ENCODE measurements at places on chromosomes 13 and 19. TPM values are rescaled to one million over a fixed set of nuclear protein-coding genes. Genes with fewer than 3 reads are reported as not detected.

DNA sequence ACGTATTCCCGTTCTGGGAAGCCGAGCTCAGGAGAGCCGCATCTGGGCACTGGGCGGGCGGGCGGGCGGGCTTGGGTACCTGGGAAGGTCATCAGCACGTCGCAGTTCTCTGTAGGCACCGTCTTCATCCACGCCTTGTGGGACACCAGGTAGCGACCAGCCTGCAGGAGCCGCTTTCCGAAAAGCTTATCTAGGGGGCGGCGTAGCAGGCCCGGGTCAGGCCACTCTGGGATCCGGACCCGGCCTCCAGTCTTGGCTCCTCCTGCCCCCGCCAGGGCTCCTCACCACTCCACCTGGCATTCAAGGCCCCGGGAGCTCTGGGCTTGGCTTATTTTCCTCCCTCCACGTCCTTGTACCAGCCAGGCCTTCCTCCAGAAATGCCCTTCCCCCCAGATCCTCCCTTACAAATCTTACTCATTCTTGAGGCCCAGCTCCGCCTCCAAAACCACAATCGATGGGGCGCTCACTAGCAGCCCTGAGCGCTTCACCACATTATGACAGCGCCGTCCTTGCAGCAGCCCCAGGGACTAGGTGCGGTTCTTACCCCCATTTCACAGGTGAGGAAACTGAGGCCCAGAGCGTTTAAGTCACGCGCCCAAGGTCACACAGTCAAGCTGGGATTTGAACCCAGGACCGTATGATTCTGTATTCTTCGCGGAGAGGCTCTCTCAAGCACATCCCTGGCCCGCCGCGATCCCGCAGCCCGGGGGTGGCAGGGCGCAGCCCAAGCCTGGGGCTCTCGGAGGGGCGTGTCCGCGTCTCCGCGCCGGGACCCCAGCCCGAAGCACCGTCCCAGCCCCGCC is 843 bp downstream of the ANO8 start:
- H3K4me3 ChIP-seq: peak overlapping the region; percentile 92
- peaks cover 23% of the 10 kb centered on the region for H3K4me1 ChIP-seq
- no peak for DNase-seq
- H3K36me3 ChIP-seq: peaks cover 2% of the 10 kb centered on the region
- no peaks in the 10 kb centered on the region for H3K27me3 ChIP-seq

GRCh38 chr19:33797802-33798671 is 1.4 kb downstream of the KCTD15 start:
- DNase-seq: no peak
- peaks cover 6% of the 10 kb centered on the region for H3K27me3 ChIP-seq
- H3K36me3 ChIP-seq: no peaks in the 10 kb centered on the region
- H3K4me1 ChIP-seq: peaks cover 6% of the 10 kb centered on the region
- H3K4me3 ChIP-seq: peak overlapping the region; percentile 89

DNA sequence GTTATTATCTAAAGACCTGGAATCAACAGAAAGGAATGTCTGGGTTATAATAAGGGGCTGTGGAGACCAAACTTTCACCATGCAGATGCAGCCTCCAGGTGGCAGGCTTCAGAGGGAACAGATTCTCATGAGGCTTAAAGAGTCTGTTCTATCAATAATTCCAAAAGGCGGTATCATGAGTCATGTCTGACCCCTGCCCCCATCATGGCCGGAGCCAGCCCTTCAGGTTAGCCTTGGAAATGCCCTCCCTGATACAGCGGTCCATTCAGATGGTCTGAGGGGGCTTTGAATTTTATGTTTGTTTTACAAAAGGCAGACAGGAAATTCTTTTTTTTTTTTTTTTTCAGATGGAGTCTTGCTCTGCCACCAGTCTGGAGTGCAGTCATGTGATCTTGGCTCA is 21.7 kb upstream of the LAMP1 start:
- DNase-seq: no peak
- no peak overlapping the region for H3K4me3 ChIP-seq
- peaks cover 11% of the 10 kb centered on the region for H3K4me1 ChIP-seq
- no peak overlapping the region for H3K27ac ChIP-seq

DNA sequence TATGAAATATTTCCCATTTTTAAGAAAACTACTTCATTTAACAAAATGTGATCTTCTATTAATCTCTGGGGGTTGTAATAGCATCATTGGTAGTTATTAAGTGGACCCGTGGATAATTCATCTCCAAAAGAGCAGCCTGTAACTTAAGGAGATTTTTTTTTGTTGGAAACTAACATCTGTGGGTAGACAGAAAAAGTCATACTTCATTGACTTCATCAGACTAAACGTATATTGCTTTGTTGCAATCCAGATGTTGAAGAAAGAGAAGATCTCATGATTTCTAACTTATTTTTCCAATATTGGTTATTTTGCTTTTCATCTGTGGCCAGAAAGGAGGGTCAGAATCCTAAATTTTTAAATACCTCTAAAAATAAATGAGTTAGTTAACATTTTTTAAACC is 296.5 kb upstream of the MIR17HG start:
- H3K27me3 ChIP-seq: no peaks in the 10 kb centered on the region
- no peak overlapping the region for H3K27ac ChIP-seq
- H3K4me1 ChIP-seq: no peaks in the 10 kb centered on the region
- H3K36me3 ChIP-seq: no peaks in the 10 kb centered on the region
- H3K4me3 ChIP-seq: no peak overlapping the region

DNA sequence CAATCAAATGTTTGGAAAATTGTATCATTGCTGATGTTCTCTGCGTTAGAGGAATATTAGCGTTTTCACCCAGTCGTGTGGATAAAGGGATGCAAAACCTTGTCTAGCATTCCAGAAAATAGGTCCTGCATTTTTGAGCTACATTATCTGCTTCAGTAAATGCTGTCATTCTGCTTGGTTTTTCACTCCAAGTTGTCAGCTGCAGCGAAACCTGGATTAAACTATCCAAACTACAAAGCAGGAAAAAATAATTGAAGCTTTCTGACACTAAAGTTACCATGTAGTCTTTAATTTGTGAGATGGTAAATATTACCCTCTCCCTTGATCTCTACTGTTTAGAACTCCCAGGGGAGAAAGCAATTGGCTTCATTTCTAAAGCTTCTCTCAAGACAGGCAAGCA is 1795.5 kb upstream of the PRR20A start:
- no peaks in the 10 kb centered on the region for H3K27me3 ChIP-seq
- H3K4me1 ChIP-seq: no peaks in the 10 kb centered on the region
- H3K4me3 ChIP-seq: no peak overlapping the region
- DNase-seq: no peak

GRCh38 chr13:39618561-39618960 is 15.6 kb upstream of the LHFPL6 start:
- H3K27me3 ChIP-seq: peaks cover 11% of the 10 kb centered on the region
- H3K4me3 ChIP-seq: no peak overlapping the region
- H3K27ac ChIP-seq: no peak overlapping the region
- no peaks in the 10 kb centered on the region for H3K4me1 ChIP-seq
- H3K36me3 ChIP-seq: peaks cover 2% of the 10 kb centered on the region
- no peak for DNase-seq

DNA sequence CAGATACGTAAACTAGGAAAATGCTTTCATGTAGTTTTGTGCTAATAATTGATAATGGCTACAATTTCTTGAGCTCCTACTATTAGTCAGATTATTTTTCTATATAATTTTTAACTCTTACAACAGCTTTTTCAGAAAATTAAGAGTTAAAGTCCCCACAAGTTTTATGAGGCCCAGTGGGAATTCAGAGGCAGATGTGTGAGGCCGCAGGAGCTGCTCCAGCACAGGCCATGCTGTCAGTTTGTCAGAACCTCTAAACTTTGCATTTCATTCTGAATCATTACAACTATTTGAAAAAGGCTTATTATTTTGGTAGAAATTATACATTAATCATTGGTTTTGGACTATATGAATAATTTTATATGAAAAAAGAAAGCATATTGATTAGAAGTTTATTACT is 370.8 kb downstream of the MYO16 start:
- no peak for DNase-seq
- H3K36me3 ChIP-seq: no peaks in the 10 kb centered on the region
- no peak overlapping the region for H3K4me3 ChIP-seq
- H3K27ac ChIP-seq: no peak overlapping the region
- peaks cover 4% of the 10 kb centered on the region for H3K27me3 ChIP-seq

DNA sequence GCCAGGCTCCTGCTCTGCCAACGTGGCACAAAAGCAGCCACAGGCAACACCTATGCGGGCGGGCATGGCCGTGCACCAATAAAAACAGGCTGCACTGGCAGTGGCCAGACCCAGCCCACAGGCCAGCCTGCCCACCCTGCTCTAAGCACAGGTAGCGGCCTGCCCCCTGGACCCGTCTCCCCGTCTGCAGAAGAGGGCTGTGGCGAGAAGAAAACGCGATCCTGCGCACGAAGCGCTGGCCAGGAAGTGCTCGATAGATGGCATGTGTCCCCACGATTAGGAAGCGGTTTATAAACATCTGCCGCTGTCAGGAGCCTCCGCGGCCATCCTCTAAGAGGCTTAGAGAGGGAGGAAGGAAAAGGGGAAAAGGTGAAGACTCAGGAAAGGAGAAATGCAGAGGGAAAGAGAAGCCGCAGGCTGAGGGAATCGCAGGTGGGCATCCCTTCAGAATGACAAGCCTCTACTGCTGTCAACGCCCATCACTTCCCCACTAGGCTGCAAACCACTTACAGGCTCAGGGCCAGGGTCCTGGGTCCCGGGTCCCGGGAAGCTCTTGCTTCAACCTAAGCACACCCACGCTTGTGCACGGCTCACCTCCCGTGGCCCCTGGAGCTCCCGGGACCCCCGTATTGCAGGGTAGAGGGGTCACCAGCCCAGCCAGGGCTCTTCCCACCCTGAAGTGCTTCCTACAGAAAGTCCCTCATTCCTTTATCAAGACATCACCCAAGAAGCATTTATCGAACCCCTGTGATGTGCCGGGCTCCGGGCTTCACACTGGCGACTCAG is 10.5 kb downstream of the MLLT1 start:
- DNase-seq: no peak
- H3K27ac ChIP-seq: peak overlapping the region; percentile 87
- no peaks in the 10 kb centered on the region for H3K27me3 ChIP-seq
- peaks cover 41% of the 10 kb centered on the region for H3K4me1 ChIP-seq
- H3K36me3 ChIP-seq: peaks cover 2% of the 10 kb centered on the region
- peak overlapping the region; percentile 31 for H3K4me3 ChIP-seq

- no peaks in the 10 kb centered on the region for H3K36me3 ChIP-seq
- no peak for DNase-seq
- no peak overlapping the region for H3K4me3 ChIP-seq
- no peaks in the 10 kb centered on the region for H3K4me1 ChIP-seq
- peaks cover 69% of the 10 kb centered on the region for H3K27me3 ChIP-seq
Measured at GRCh38 chr19:46065486-46066071, 24.8 kb upstream of the IGFL4 start.

DNA sequence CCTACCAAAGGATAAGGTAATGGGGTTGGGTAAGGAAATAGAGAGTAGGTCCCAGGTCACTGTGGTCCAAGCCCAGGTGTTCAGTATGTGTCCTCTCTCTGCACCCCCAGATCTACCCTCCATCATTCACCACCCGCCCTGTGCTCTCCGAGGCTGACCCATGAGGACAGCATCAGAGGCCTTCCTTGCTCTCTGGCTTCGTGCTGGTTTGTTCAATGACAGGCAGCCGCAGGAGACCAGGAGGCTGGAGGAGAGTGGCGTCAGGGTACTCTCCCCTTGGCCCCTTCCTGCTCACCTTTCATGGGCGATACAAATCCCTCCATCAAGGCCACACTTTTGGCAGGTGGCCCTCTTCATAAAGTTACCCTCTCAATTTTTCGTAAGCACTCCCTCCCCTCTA is 1.7 kb downstream of the TUBA3C start:
- no peaks in the 10 kb centered on the region for H3K27me3 ChIP-seq
- no peak overlapping the region for H3K27ac ChIP-seq
- H3K4me3 ChIP-seq: no peak overlapping the region
- DNase-seq: no peak
- H3K4me1 ChIP-seq: no peaks in the 10 kb centered on the region
- H3K36me3 ChIP-seq: peaks cover 2% of the 10 kb centered on the region

DNA sequence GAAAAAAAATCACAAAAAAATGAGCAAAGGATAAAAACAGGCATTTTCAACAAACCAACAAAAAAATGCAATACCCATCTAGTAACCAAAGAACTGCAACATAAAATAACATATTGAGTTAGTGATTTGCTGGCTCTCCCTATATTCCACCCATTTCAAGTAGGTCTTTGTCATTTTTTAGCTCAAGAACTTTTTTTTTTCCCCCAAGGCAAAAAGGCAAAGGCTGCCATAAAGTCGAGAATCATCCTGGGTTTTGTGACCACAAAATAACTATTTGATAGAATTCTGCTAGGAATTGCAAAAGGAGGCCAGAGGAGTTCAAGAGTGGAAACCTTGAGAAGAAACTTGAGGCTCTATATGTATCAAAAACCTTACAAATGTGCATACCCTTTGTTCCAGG is 5.5 kb downstream of the SAFB2 start:
- H3K27ac ChIP-seq: no peak overlapping the region
- H3K36me3 ChIP-seq: peaks cover 8% of the 10 kb centered on the region
- H3K4me1 ChIP-seq: peaks cover 40% of the 10 kb centered on the region
- no peak overlapping the region for H3K4me3 ChIP-seq
- H3K27me3 ChIP-seq: no peaks in the 10 kb centered on the region

GRCh38 chr13:33676045-33676989 is 141.6 kb upstream of the RFC3 start:
- H3K27me3 ChIP-seq: no peaks in the 10 kb centered on the region
- peaks cover 13% of the 10 kb centered on the region for H3K4me1 ChIP-seq
- no peaks in the 10 kb centered on the region for H3K36me3 ChIP-seq
- no peak overlapping the region for H3K4me3 ChIP-seq
- H3K27ac ChIP-seq: no peak overlapping the region

GRCh38 chr19:39409208-39410016 is 2.8 kb downstream of the ZFP36 start:
- peaks cover 22% of the 10 kb centered on the region for H3K36me3 ChIP-seq
- peak overlapping the region; percentile 99 for H3K27ac ChIP-seq
- peaks cover 57% of the 10 kb centered on the region for H3K4me1 ChIP-seq
- DNase-seq: peak; percentile 83
- H3K27me3 ChIP-seq: no peaks in the 10 kb centered on the region

GRCh38 chr13:50613356-50613831 is 230.1 kb downstream of the DLEU7 start:
- H3K4me1 ChIP-seq: peaks cover 18% of the 10 kb centered on the region
- H3K27ac ChIP-seq: no peak overlapping the region
- DNase-seq: no peak
- H3K4me3 ChIP-seq: no peak overlapping the region

GRCh38 chr13:32164622-32165268 is 133.2 kb downstream of the FRY start:
- no peaks in the 10 kb centered on the region for H3K27me3 ChIP-seq
- H3K27ac ChIP-seq: no peak overlapping the region
- H3K36me3 ChIP-seq: peaks cover 11% of the 10 kb centered on the region
- no peak overlapping the region for H3K4me3 ChIP-seq
- peaks cover 5% of the 10 kb centered on the region for H3K4me1 ChIP-seq

- H3K4me3 ChIP-seq: no peak overlapping the region
- peaks cover 21% of the 10 kb centered on the region for H3K4me1 ChIP-seq
Measured at GRCh38 chr13:49305792-49306425, 58.2 kb downstream of the CDADC1 start.

GRCh38 chr13:105196052-105196451 is 1339.4 kb downstream of the EFNB2 start:
- no peaks in the 10 kb centered on the region for H3K36me3 ChIP-seq
- H3K4me3 ChIP-seq: no peak overlapping the region
- DNase-seq: no peak
- H3K27me3 ChIP-seq: peaks cover 2% of the 10 kb centered on the region
- H3K27ac ChIP-seq: no peak overlapping the region

Gene OR4F17
- total RNA-seq: not detected

Gene FBN3
- total RNA-seq: not detected

Gene DPY19L3
- total RNA-seq: 14.7 TPM

Data from T-helper 17 cell (primary cell).